ENCODE measurements at places on chromosomes 4 and X.

DNA sequence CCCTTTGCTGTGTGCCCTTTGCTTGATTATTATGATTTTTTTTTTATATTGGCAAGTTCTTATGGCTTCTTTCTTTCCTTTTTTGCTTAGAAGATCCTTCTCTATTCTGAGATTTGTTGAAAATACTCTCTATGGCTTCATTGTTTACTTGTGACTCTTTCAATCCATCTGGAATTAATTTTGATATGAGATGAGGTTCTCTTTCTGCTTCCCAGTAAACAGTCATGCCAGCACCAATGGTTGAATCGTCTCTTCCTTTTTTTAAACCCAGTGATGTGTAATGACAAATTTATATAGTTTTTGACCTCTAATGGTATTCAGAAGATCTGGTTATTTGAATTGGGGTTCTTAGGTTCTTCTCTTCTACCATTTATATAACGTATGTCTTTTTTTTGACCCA lies 121.8 kb downstream of the ARHGAP10 start:
- no peak for DNase-seq

GRCh38 chr4:100907465-100908454 lies 389.9 kb upstream of the EMCN start:
- peak; percentile 3 for DNase-seq

- DNase-seq = no peak
Measured at GRCh38 chrX:46258356-46258755, 286.9 kb downstream of the ZNF674 start.

GRCh38 chrX:104315555-104315954 lies 60.8 kb upstream of the ESX1 start:
- DNase-seq = peak; percentile 59

- DNase-seq = no peak
Measured at GRCh38 chrX:43333543-43333942, 322.6 kb upstream of the MAOA start.

GRCh38 chr4:156223985-156224384 lies 270.3 kb upstream of the CTSO start:
- DNase-seq = no peak

- DNase-seq = no peak
Measured at GRCh38 chr4:73922766-73923630, 53.8 kb downstream of the CXCL1 start.
